Renal cortex interstitium (tissue), 15 donors: ENCODE measurements at places on chromosomes 5 and 9. TPM values are rescaled to one million over a fixed set of nuclear protein-coding genes. Genes with fewer than 3 reads are reported as not detected.

DNA sequence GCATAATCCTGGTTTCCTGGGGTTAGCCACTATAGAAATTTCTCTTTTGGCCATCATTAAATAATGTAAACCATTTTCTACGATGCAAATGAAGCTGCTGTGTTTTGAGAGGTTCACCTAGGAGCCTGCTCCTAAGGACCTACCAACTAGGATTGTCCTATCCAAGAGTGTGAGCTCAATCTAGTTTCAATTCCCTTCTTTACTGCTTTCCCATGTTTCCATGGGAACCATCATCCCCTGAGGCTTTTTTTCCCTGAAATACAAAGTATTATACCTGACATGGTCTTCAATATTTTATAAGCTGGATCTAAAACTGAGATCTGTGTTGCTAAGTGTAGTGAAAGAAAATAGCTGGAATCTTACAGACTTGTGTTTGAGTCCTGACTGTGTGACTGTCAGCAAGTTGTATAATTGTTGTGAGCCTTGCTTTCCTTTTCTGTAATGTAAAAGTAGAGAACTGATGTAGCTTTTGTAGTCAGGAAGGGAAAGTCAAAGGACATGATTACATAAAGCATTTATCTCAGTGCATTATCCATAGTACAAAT is 453.2 kb downstream of the PRR16 start:
- no peak for DNase-seq

GRCh38 chr5:55303238-55303690 is 4.2 kb downstream of the DHX29 start:
- no peak for DNase-seq

KIF24 gene
- 6.1 TPM for polyA plus RNA-seq

SH3RF2 gene
- polyA plus RNA-seq: 4.6 TPM

DNA sequence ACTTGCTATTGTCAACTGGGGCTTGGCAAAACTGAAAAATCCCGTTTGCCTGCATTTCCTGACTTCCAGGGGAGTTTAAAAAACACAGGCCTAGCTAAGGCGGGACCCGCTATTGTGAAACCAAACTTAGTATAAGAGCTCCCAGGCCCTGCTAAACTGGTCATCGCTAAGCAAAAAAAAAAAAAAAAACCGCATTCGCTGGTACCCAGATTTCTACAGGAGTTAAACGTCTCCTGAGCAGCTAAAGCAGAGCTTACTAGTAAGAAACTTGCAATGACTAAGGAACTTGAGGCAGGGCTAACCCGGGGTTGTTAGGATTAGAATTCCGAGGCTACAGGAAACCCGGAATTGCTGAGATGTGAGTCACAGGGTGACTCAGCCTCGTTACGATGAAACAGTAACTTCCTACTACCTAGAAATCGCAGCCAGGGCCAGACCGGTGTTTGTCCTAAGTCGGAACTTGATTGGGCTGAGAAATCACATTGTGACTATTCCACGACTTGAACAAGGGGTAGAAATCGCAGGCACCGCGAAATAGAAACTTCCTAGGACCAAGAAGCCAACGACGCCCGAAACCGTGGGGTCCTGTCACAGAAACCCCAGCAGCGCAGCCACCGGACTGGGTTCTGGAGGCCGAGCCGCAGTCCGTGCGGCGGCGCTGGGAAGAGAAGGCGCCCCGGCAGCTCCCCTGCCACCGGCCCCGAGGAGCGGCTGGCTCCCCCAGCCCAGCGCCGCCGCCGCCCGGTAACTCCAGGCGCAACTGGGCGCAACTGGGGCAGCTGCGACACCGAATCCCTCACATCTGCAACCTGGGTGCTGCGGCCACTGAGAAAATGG is 89.4 kb downstream of the ANXA2R start:
- no peak for DNase-seq

GRCh38 chr5:2139478-2139877 is 256.8 kb upstream of the IRX4 start:
- DNase-seq: no peak

NDUFA8 gene
- polyA plus RNA-seq: 79.6 TPM

EIF4EBP3 gene
- 7.6 TPM for polyA plus RNA-seq

DNA sequence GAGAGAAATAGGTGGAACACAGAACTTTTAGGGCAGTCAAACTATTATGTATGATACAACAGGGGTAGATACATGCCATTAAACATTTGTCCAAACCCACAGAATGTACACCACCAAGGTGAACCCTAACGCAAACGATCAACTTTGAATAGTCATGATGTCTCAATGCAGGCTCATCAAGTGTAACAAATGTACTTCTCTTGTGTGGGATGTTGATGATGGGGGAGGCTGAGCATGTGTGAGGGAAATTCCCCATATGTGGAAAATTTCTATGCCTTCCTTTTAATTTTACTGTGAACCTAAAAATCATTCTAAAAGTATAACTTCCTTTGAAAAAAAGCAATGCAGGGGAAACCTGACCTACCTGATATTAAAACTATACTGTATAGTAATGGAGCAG is 201.4 kb upstream of the RASEF start:
- no peak for DNase-seq

GRCh38 chr5:83133797-83134196 is 56.5 kb downstream of the XRCC4 start:
- no peak for DNase-seq

DNA sequence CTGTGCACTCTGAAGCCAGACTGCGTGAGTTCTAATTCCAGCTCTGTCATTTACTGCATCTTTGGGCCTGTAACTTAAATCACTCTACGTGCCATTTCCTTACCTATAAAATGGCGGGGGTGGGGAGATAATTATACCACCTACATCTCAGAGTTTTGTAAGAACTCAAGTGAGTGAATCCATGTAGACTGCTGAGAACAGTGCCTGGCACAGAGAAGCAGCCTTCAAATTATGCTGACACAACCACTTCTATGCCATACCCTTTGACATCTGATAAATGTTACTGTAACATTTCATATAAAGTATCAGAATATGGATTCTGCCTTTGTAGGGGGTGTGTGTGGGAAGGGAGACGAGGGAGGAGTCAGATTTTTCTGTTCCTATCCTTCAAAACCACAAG is 27.7 kb downstream of the ELAVL2 start:
- DNase-seq: no peak

GRCh38 chr5:174491265-174491664 is 233.1 kb upstream of the MSX2 start:
- DNase-seq: no peak

- no peak for DNase-seq
Observed at GRCh38 chr5:63603996-63604395, 358.2 kb downstream of the HTR1A start.

LIFR gene
- 74.6 TPM for polyA plus RNA-seq

SPATA31E1 gene
- not detected for polyA plus RNA-seq

GRCh38 chr9:136441681-136442245 is 2.1 kb upstream of the INPP5E start:
- DNase-seq: no peak

STK32A gene
- 12.2 TPM for polyA plus RNA-seq

SYK gene
- polyA plus RNA-seq: 28.3 TPM

SPAG8 gene
- 6.5 TPM for polyA plus RNA-seq

DNA sequence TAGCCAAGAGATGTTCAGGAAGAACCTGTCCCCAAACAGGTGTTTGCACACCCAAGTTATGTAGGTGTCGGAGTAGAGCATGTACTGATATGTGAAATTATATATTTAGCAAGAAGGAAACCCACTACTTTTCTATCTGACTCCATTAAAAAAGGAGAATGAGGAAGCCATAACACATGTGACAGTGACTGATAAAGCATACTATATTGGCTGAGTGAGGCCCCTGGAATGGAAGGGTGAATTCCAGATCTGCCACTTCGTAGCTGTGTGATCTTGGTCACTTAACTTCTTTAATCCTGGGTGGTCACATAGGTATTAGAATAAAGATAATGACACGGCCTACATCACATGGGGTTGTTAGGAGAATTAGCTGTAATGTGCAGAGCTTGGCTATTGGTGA is 116.0 kb upstream of the MAN2A1 start:
- DNase-seq: no peak

PCDHGA12 gene
- polyA plus RNA-seq: 3.0 TPM

DNA sequence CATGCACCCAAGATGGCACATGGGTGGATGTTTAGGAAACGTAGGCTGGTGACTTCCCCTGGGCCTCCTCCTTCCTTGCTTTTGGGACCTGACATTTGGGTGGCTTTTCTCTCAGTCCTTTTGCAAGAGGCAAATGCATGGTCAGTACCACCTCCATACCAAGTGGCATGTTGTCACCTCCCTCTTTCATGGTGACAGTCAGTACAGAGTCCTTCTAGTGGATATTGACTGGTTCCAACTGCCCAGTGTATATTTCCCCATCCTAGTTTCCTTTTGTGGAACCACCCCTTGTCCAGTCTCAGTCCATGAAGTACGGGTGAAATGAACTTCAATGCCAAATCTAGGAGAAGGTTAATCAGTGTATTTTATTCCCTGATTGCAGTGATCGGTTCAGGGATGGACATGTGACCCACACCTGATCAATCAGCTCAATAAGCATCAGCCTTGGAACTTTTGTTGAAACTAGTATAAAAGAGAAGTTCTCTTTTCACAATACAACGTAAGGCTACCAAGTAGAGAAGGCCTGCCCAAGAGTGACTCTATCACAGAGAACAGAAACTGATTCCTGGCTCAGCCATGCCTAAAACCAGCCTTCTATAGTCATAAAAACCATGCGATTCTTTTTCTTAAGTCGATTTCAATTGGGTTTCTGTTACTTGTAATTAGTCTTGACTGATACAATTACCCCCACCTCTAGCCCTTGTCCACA is 143.4 kb upstream of the KLF9 start:
- no peak for DNase-seq
